ENCODE measurements at places on chromosomes 13 and 19. TPM values are rescaled to one million over a fixed set of nuclear protein-coding genes. Genes with fewer than 3 reads are reported as not detected.
A peak's percentile ranks its signal among the peaks of the same experiment; 100 is the strongest.

The NXNL1 gene
- not detected for total RNA-seq

The CYP4F2 gene
- total RNA-seq: 0.21 TPM

The FUT1 gene
- total RNA-seq: 0.13 TPM

The PRRG2 gene
- total RNA-seq: 0.64 TPM

The ZNF433 gene
- 4.7 TPM for total RNA-seq

The OR1I1 gene
- total RNA-seq: not detected

The CD79A gene
- total RNA-seq: 0.59 TPM

DNA sequence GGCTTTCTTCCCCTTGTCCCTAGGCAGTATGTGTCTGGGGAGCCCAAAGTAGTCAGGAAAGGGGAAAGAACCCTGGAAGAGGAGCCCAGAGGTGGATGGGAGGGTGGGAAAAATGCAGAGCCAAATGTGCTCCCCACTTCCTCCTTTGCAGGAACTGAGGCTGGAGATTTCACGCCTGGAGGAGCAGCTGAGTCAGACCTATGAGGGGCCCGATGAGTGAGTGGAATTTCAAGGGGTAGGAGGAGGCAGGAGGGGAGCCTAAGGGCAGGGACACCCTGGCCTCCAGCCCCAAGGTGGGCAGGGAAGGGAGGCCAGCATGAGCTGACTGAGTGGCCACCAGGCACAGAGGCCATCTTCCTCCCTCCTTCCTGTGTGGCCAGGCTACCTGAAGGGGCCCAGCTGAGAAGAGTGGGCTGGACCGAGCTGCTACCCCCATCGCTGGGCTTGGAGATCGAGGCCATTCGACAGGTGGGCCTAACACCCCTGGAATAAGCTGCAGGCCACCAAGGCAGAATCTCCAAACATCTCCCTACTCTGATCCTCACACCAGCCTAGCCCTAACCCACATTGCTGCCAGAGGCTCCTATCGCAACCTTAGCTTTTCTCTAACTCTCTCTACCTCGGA lies 14.3 kb downstream of the PTH2 start:
- H3K36me3 ChIP-seq: no peaks in the 10 kb centered on the region
- H3K27ac ChIP-seq: no peak overlapping the region
- no peak overlapping the region for H3K4me3 ChIP-seq

DNA sequence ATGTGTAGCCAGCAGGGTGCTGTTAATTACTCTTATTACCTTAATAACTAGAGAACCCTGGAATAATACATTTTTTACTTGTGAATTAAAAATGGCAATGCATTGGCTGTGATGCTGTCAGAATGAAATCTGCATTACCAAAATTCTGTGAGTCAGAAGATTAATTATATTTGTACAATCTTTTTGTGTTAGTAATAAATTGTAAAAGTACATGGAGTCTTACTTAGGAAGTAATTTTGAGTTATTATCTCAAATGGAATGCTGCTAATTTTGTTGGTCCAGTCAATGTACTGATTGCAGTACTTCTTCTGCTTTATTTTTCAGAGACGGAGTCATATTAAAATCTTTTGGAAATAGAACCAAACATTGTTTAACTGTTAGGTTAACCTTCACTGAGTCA lies 152.0 kb upstream of the SLC10A2 start:
- H3K27ac ChIP-seq: no peak overlapping the region
- no peaks in the 10 kb centered on the region for H3K27me3 ChIP-seq
- no peaks in the 10 kb centered on the region for H3K4me1 ChIP-seq
- no peaks in the 10 kb centered on the region for H3K36me3 ChIP-seq
- no peak overlapping the region for H3K4me3 ChIP-seq
- no peak for DNase-seq

- H3K4me1 ChIP-seq: peaks cover 7% of the 10 kb centered on the region
- DNase-seq: no peak
- H3K36me3 ChIP-seq: no peaks in the 10 kb centered on the region
- no peak overlapping the region for H3K4me3 ChIP-seq
- H3K27ac ChIP-seq: peak overlapping the region; percentile 39
Measured at GRCh38 chr19:18660051-18660910, 23.2 kb upstream of the CRTC1 start.

DNA sequence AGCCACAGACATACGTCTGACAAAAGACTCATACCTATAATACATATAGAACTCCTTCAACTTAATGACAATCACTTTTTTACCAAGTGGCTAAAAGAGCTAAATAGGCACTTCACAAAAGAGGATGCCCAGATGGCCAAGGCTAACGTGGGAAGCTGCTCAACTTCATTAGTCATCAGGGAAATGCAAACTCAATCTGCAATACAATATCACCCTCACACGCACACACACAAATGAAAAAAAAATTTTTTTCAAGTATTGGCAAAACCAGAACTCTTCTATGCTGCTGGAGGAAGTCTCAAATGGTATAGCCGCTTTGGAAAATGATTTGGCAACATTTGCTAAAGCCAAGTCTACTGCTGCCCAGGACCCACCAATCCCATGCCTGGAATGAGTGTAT lies 14.6 kb upstream of the DNMT1 start:
- H3K27ac ChIP-seq: no peak overlapping the region
- H3K4me3 ChIP-seq: no peak overlapping the region
- no peaks in the 10 kb centered on the region for H3K36me3 ChIP-seq
- no peaks in the 10 kb centered on the region for H3K27me3 ChIP-seq
- DNase-seq: no peak

GRCh38 chr13:98206946-98207345 lies 29.9 kb upstream of the RNF113B start:
- H3K4me3 ChIP-seq: no peak overlapping the region
- H3K36me3 ChIP-seq: no peaks in the 10 kb centered on the region
- H3K27ac ChIP-seq: no peak overlapping the region
- no peak for DNase-seq
- no peaks in the 10 kb centered on the region for H3K4me1 ChIP-seq

- H3K36me3 ChIP-seq: no peaks in the 10 kb centered on the region
- DNase-seq: no peak
- no peaks in the 10 kb centered on the region for H3K4me1 ChIP-seq
- no peak overlapping the region for H3K27ac ChIP-seq
Measured at GRCh38 chr13:39283072-39283471, 244.8 kb downstream of the NHLRC3 start.

- no peaks in the 10 kb centered on the region for H3K36me3 ChIP-seq
- H3K27ac ChIP-seq: no peak overlapping the region
- no peak for DNase-seq
- peaks cover 3% of the 10 kb centered on the region for H3K27me3 ChIP-seq
- no peak overlapping the region for H3K4me3 ChIP-seq
- H3K4me1 ChIP-seq: no peaks in the 10 kb centered on the region
Measured at GRCh38 chr13:51845574-51846318, 769 bp upstream of the TMEM272 start.

- no peaks in the 10 kb centered on the region for H3K36me3 ChIP-seq
- DNase-seq: peak; percentile 88
- no peak overlapping the region for H3K4me3 ChIP-seq
- H3K27ac ChIP-seq: no peak overlapping the region
Measured at GRCh38 chr19:6639439-6639838, 30.5 kb downstream of the TNFSF14 start.

GRCh38 chr13:49760558-49760957 lies 31.9 kb downstream of the KPNA3 start:
- no peaks in the 10 kb centered on the region for H3K4me1 ChIP-seq
- H3K27me3 ChIP-seq: no peaks in the 10 kb centered on the region
- no peaks in the 10 kb centered on the region for H3K36me3 ChIP-seq
- H3K4me3 ChIP-seq: no peak overlapping the region
- no peak for DNase-seq

DNA sequence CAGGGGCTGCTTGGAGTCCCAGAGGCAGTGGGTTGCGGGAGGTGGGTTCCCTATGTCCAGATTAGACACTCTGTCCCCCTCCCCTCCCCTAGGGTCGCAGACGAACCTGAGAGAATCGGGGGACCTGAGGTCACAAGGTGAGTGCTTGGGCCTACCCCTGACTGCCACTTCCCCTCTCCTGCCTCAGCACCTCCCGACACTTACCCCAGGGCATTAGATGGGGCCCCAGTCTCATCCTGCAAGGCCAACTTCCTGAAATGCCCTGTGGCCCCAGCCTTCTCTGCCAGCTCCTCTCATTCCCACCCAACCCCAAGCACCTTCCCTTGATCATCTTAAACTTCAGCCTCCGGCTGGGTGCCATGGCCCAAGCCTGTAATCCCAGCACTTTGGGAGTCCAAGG lies 23.0 kb downstream of the CKM start:
- DNase-seq: no peak
- no peaks in the 10 kb centered on the region for H3K36me3 ChIP-seq
- H3K27me3 ChIP-seq: no peaks in the 10 kb centered on the region
- H3K4me3 ChIP-seq: no peak overlapping the region
- no peak overlapping the region for H3K27ac ChIP-seq

- no peak overlapping the region for H3K27ac ChIP-seq
- no peaks in the 10 kb centered on the region for H3K4me1 ChIP-seq
- H3K4me3 ChIP-seq: no peak overlapping the region
- H3K36me3 ChIP-seq: no peaks in the 10 kb centered on the region
Measured at GRCh38 chr19:15452111-15453047, 2.6 kb upstream of the WIZ start.

DNA sequence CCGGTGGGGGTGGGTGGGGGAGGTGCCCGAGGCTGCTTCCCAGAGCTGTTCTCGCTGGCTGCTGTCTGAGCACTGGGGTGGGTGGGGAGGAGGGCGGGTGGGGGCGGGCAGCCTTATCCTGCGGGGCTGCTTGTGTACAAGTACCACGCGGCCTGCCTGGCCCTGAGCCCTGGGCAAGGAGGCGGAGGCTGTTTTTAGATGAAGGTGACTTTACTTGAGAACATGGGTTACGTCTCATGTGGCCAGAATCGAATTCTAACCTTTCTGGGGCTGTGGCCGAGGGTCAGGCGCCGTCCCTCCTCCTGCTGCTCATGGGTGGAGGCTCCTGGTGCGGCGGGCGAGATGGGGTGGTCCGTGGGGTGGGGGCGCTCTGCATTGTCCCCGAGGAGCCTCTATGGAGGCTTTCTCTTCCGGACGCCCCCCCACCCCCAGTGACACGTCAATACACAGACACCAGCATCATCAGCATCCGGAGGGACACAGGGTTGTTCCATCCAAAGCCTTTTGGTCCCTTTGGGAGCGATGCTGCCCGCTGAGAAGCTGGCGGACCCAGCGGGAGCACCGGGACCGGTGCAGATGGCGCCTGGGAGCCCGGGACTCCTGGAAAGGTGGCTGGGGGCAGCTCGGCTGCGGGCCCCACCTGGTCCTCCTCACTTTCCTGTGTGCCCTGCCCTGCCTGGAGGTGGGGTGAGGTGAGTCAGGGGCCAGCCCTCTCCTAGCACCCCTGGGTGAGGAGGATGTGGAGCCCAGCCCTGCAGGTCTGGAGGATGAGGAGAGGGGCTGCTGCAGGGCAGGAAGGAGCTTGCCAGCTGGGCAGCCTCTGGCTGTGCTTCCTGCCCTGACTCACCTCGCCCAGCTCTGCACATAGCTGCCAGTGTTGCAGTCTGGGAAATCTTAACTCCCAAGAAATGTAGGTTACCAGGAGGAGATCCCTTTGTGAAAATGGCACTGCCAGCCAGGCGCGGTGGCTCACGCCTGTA lies 3.4 kb downstream of the BSG start:
- H3K36me3 ChIP-seq: peaks cover 8% of the 10 kb centered on the region
- H3K27ac ChIP-seq: peak overlapping the region; percentile 23
- DNase-seq: no peak
- H3K27me3 ChIP-seq: no peaks in the 10 kb centered on the region
- peak overlapping the region; percentile 94 for H3K4me3 ChIP-seq

DNA sequence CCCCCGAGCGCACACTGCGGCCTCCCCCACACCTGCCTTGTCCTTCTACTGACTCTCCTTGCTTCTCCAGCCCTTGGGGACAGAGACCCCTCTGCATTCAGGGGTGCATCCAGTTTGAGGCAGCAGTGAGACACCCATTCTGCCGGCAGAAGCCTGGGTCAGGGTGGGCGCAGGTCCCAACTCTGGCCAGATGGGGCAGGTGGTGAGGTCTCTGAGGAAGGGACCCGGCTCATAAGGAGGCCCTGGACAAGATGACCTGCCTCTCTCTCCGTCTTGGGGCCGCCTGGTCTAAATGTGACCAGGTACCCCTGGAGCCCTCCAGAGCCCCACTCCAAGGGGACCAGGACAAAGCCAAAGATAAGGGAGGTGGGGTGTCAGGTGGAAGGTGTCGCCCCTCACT lies 6.1 kb downstream of the CHERP start:
- H3K27me3 ChIP-seq: no peaks in the 10 kb centered on the region
- no peak overlapping the region for H3K4me3 ChIP-seq
- DNase-seq: no peak
- H3K36me3 ChIP-seq: peaks cover 4% of the 10 kb centered on the region
- H3K4me1 ChIP-seq: peaks cover 3% of the 10 kb centered on the region

DNA sequence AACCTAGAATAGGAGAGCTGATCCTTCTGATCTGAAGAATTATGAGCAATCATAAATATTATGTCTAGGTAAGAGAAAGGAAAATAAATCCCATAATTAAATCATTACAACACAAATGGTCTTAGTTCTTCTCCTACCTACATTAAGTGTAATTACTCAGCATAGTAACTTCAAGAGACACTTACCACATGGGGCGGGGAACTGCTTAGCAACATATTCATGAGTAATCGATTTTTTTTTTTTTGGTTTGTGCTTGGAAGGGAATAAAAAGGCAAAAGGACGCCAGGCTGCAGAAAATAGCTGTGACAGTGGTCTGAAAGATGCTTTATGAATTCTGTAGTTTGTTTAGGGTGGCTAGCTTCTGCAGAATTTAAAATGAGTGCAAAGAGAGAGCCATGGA lies 103.3 kb upstream of the HTR2A start:
- no peak for DNase-seq
- no peaks in the 10 kb centered on the region for H3K27me3 ChIP-seq
- H3K27ac ChIP-seq: no peak overlapping the region
- no peaks in the 10 kb centered on the region for H3K36me3 ChIP-seq

- H3K4me3 ChIP-seq: no peak overlapping the region
- H3K27ac ChIP-seq: no peak overlapping the region
- H3K4me1 ChIP-seq: no peaks in the 10 kb centered on the region
- H3K27me3 ChIP-seq: no peaks in the 10 kb centered on the region
- no peaks in the 10 kb centered on the region for H3K36me3 ChIP-seq
- DNase-seq: no peak
Measured at GRCh38 chr13:53863520-53863919, 834.9 kb downstream of the OLFM4 start.

- no peaks in the 10 kb centered on the region for H3K27me3 ChIP-seq
- H3K36me3 ChIP-seq: peaks cover 9% of the 10 kb centered on the region
- peak within 1 kb of the TSS; percentile 36 for H3K4me3 ChIP-seq
Measured at GRCh38 chr19:40284501-40285352, at the start of gene AKT2. Gene AKT2, minus strand, starts transcription at chr19:40285345. Its CDS starts 20,078 bp downstream, at chr19:40265267.

Measured in Panc1 (cell line).